ENCODE measurements at places on chromosomes 6 and 20. TPM values are rescaled to one million over a fixed set of nuclear protein-coding genes. Genes with fewer than 3 reads are reported as not detected.

DNA sequence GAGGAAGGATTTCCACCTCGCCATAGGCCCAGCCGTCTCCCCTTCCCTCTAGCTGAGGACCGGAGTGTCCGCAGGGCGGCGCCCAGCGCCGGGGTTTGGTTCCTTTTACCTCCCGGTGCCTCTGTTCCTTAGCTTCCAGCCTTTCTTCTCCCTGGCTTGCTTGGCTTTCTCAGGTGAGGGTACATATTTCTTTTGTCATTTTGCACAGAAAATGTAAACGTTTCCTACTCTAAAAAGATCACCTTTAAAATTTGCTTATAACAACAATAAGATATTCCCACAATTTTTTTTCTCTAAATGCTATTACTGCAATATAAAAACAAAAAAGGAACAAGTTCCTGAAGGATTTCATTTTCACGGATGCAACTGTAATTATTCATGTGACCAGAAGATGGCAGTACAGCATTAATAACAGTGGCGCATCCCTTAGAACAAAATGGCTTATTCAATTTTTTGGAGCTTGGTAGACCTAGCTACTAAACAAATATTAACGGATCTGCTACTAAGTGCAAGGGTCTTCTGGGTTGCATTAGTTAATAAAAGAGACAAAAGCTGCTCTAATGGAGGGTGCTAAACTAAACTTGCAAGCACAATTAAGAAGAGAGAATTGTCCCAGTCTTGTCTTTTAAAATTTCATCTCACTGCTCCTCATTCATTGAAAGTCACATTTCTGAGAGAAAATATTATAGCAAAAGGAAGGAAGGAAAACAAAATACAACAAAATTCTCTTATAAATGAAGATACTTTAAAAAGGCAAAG lies 172.9 kb downstream of the ADGRG6 start:
- no peak for DNase-seq

- DNase-seq: no peak
Observed at GRCh38 chr6:84002226-84002625, 31.3 kb upstream of the MRAP2 start.

MYBL2 gene
- total RNA-seq: 3.1 TPM

DNA sequence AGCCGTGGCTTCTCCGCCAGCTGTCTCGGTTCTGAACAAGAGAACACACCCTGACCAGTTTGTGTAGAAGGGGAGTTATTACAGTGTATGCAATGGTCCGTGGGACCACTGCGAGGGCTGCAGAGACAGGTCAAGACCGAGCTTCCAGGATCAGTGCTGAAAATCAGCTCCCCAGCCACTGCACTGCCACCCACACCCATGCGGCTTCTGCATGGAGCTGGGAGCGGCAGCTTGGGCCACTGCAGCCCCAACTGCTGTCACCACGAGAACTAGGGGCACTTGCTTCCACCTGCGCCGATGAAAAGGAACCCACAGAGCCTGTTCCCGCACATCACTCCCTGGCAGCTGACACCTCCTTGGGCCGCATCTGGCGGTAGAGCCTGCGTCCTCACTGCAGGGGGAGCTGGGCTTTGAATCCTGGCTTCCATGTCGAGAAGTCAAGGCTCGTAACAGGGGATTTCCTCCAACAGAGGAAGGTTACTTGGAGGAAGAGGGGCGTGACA lies 56.2 kb downstream of the TMEM242 start:
- no peak for DNase-seq

DNA sequence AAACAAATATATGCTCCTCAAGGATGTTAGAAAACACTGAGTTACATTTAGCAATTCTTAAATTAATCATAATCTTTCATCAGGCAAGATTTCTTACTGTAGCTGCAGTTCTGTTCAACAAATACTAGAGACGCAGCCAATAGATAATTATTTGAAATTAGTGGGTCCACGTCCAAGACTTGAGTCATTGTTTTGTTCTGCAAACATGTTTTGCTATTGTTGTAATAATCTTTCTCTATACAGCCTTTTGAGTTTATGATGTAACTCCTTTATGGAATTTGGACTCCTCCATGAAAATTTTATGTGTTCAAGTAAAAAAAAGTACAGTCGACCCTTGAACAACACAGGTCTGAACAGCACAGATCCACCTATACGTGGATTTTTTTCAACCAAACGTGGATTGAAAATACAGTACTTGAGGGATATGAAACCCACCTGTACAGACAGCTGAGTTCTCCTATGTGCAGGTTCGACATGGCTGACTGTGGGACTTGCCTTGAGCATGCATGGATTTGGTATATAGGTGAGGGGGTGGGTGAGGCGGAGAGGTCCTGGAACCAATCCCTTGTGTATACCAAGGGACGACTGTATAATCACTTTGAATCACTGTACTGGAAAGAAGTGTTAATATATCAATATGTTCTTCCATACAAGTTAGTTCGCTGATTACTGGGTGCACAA lies 41.3 kb upstream of the SLC22A16 start:
- DNase-seq: no peak

GRCh38 chr6:162701551-162701950 lies 26.0 kb downstream of the PRKN start:
- no peak for DNase-seq

MROH8 gene
- total RNA-seq: 0.53 TPM

GRCh38 chr20:4324611-4325243 lies 309.4 kb upstream of the RNF24 start:
- no peak for DNase-seq

PRPH2 gene
- 0.94 TPM for total RNA-seq

GRCh38 chr20:53517146-53517545 lies 76.5 kb downstream of the ZNF217 start:
- no peak for DNase-seq

CALHM4 gene
- total RNA-seq: not detected

POM121L2 gene
- not detected for total RNA-seq

RAET1E gene
- total RNA-seq: 50.1 TPM

- DNase-seq: no peak
Observed at GRCh38 chr20:12289465-12289864, 371.8 kb downstream of the BTBD3 start.

KHDC1 gene
- 1.6 TPM for total RNA-seq

- DNase-seq: no peak
Observed at GRCh38 chr6:2285510-2285909, 40.1 kb upstream of the GMDS start.

PACSIN1 gene
- total RNA-seq: not detected

- no peak for DNase-seq
Observed at GRCh38 chr6:155055729-155056128, 60.6 kb downstream of the TIAM2 start.

All from esophagus squamous epithelium (tissue), 5 donors.